CD8-positive, alpha-beta memory T cell (primary cell): ENCODE measurements at places on chromosomes 1 and 21.

DNA sequence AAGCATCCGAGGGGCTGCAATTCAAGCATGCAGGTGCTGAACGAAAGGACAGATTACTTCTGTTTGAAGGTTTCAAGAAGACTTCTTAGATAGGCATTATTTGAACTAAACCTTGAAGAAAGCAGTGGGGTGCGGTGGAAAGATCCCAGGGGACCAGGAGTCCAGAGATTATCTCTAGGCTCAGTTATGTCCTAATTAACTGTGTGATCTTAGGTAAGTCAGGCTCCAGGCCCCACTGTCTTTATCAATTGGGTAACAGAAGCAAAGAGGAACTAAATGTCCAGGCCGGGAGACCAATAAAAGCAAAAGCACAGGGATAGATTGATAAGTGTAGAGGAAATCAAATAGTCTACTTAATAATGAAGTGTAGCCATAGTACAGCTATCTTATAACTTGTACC, 72.9 kb upstream of the CDC42BPA start:
- no peak for DNase-seq

DNA sequence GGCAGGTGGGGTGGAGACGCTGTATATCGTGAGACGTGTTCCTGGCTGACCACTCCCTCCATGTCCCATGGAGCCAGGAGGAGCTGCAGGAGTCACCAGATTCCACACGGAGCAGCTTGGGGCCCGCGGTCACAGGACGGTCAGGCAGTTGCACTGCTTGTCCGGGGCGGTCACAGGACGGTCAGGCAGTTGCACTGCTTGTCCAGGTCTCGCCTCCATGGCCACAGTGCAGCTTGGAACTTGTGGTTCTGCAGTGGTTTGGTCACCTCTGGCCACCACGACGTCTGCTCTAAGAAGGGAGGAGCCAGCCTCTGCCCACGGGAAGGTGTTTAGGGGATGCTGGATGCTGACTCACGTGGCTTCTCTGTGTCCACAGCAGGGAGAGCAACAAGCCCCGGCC, 33.0 kb downstream of the SLX9 start:
- no peak for DNase-seq

DNA sequence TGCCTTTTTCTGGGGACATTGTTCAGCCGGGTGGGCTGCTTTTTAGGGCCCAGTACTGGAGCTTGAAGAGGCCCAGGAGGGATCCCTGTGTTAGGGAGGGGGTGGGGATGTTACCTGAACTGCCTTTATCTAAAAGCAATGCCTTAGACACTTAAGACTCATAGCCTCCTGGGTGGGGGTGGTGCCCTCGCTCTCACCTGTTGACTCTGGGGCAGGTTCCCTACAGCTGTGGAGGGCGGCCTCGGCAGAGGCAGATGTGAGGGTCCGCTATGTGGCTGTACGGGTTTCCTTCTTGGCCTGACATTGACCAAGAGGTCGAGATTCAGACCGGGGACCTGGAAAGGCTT, 716 bp downstream of the INAVA start:
- DNase-seq = no peak

DNA sequence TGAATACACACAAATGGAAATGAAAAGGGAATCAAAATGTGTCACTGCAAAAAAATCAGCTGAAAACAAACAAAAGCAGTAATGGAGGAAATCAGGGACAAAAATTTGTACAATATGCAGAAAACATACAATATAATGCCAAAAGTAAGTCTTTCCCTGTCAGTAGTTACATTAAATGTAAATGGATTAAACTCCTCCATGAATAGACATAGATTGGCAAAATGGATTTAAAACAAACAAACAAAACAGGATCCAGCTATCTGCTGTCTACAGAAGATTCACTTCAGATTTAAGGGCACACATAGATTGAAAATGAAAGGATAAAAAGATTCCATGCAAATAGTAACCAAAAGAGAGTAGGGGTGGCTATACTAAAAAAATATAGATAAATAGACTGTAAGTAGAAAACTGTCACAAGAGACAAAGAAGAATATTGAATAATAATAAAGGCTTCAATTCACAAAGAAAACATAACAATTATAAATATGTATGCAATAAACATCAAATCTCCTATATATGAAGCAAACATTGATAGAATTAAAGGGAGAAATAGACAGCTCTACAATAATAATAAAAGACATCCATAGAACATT, 42.2 kb upstream of the ERO1B start:
- DNase-seq = no peak

GRCh38 chr1:245241526-245242130, 86.8 kb downstream of the KIF26B start:
- no peak for DNase-seq

- no peak for DNase-seq
Measured at GRCh38 chr1:72827278-72827677, 544.9 kb upstream of the NEGR1 start.
